ENCODE measurements at places on chromosomes 6 and 20.
A peak's percentile ranks its signal among the peaks of the same experiment; 100 is the strongest.

GRCh38 chr20:47315339-47316056 is 41.0 kb downstream of the ZMYND8 start:
- no peak for DNase-seq

DNA sequence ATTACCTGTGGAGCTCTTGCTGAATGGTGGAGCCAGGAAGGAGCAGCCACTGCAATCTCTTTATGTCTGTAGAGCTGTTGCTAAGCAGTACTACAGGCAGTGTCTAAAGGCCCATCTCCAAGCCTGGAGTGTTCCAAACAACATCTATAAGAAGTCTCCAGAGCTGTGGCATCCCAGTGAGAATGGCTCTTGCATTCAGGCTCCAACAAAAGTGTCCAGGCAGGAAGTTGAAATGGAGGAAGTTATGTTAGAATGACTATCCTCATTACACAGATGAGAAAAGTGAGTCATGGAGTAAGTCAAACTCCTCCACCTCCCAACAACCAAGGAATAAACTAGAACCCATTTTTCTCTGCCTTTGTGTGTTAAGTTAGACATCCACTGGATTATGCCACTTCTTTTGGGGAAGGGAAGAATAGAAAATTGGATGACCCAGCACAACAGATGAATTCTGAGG is 288.5 kb upstream of the STXBP5 start:
- no peak for DNase-seq

DNA sequence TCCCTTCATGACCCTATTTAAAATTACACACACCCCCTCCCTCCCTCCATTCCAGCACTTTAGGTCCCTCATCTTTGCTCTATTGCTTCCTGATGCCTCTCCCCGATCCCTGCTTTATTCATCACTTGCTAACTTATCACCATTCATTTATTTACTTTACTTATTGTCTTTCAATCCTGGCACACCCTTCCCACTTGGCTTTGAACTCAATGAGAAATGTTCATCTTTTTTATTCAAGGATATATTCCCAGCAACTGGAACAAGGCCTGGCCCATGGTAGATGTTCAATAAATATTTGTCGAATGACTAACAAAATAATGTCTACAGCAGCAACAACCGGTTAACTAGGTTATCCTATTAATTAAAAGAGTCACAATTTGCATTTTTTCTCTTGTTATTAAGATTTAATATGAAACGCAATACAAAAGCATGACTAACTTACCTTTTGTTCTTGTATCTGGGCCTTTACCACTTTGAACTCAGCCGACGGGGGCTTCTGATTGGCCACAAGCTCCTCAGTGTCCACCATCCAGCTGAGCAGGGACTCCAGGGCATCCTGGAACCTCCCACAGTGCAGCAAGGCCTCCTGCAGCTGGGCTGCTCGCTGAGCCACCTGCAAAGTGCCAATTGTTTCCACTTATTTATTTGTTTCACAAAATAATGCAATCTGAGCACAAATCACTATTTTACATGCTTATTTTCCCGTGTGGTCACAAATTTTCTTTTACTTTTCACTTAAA is 107.8 kb downstream of the DST start:
- no peak for DNase-seq

DNA sequence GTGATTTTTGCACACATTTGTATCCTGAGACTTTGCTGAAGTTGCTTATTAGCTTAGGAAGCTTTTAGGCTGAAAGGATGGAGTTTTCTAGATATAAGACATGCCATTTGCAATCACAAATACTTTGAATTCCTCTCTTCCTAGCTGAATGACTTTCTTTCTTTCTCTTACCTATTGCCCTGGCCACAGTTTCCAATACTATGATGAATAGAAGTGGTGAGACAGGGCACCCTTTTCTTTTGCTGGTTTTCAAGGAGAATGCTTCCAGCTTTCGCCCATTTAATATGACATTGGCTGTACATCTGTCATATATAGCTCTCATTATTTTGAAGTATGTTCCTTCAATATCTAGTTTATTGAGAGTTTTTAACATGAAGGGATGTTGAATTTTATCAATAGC is 409.6 kb upstream of the EPHA7 start:
- DNase-seq, result no peak

DNA sequence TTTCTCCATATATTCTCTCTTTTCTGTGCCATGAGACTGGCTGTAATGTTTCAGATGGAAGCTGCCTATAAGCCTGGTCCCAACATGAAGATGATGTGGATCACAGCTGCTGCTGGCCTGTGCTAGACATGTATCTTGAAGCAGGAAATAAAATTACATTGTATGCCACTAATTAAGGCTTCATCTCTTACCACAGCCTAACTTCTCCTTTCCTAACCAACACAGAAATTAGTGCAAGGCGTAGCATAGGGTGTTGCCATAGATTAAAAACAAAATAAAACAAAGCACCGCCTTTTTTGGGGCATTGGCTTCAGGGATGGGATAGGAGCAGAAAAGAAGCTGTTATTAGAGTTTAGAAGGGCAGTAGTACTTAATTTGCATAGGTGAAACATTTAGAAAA is 4.7 kb upstream of the SLC17A4 start:
- DNase-seq, result no peak

- no peak for DNase-seq
These were observed 10.6 kb downstream of the CTCFL start for GRCh38 chr20:57514273-57514751.

- DNase-seq, result peak; percentile 4
These were observed 5.6 kb upstream of the BLCAP start for GRCh38 chr20:37533154-37533715.

GRCh38 chr6:80181352-80182081 is 75.0 kb downstream of the BCKDHB start:
- no peak for DNase-seq

GRCh38 chr6:452301-453067 is 60.9 kb downstream of the IRF4 start:
- DNase-seq, result peak; percentile 53

GRCh38 chr20:53707371-53708055 is 113.9 kb upstream of the ZNF217 start:
- DNase-seq, result peak; percentile 68

DNA sequence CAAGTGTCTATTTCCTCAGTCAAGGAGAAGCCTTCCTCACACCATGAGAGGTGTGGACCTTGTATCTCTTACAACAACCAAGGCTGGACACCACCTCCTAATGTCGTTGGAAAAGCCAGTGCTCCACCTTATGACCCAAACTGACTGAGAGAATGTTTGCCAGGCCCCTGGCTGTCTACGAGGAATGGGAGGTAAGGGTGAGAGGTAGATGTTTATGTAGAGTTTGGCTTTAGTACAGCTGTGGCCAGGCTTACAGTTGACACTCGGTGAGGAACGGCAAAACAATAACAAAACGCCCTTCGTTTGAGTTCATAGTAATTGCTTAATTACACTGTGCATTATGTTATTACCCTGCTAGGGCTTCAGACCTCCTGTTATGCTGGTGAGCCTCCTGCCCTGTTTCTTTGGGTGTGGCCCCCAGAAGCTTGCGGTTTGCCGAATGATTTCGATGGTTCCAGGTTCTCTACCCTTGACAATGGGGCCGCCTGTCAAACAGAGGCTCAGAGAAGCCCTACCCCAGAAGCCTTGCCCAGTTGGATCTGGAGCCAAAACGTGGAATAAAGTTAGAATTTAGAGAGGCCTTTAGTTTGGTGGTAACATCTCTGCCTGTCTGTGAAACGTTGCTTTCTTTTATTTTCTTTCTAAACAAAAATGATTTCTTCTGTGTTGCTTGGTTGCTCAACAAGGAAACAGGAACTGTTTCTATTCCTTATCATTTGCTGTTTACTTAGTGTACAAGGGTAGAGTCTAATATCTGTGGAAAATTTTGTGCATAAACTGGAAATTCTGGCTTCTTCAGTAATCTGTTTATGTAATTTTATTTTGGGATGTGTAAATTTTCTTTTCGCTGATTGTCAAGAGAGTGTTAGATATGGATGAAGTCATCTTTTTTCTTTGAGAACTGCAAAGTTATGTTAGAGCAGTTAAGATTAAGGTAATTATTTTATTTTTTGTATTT is 60.4 kb upstream of the FOXQ1 start:
- DNase-seq, result no peak

DNA sequence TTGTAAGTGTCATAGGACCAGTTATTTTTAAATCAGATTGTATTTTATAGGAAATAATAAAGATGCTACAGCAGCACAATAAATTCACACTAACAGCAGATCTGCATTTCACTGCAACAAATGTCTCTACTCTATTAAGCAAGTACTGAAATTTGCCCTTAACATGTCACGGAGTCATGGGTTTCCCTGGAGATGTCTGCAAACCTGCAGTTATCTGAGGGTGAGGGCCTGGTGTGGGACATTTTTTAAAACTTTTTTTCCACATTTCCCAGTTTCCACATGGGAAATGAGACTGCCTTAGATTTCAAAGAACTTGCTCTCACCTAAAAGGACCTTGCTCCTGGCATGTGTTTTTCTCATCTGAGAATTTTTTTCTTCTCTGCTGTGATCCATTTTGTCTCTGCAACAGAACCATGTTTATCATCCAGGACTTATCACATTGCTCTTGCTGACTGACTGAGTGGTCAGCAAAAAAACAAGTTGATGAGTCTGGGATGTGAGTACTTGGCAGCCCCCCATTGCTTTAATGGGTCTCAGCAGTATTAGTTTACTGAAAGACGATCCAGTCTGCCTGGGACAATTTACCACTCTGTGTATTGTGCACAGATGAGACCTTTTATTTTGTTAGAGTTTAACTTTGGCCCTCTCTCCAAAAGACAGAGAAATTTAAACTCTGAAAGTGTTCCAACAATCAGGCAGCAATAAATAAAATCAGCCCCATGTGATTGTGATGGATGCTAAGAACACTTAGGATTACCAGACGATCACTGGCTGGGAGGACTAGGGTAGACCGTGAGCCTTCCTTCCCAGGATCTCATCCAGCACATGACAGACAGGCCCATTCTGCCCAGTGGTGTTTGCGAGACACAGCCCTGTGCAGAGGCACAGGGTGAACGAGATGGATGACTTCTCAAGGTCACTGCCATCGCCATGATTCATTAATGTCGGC is 268.8 kb downstream of the BTBD9 start:
- no peak for DNase-seq

DNA sequence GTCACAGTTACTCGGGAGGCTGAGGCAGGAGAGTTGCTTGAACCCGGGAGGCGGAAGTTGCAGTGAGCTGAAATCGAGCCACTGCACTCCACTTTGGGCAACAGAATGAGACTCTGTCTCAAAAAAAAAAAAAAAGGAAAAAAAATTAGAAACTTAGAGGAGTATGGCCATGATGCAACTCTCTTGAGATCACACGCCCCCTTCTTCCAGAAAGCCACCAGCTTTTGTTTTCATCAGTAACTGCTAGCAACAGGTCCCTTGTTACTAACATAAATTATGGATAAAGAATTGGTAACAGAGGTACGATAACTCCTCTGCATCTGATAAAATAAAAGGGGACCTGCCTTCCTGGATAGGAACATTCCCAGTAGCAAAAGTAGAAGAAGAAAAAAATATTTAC is 308.2 kb downstream of the CD83 start:
- no peak for DNase-seq

DNA sequence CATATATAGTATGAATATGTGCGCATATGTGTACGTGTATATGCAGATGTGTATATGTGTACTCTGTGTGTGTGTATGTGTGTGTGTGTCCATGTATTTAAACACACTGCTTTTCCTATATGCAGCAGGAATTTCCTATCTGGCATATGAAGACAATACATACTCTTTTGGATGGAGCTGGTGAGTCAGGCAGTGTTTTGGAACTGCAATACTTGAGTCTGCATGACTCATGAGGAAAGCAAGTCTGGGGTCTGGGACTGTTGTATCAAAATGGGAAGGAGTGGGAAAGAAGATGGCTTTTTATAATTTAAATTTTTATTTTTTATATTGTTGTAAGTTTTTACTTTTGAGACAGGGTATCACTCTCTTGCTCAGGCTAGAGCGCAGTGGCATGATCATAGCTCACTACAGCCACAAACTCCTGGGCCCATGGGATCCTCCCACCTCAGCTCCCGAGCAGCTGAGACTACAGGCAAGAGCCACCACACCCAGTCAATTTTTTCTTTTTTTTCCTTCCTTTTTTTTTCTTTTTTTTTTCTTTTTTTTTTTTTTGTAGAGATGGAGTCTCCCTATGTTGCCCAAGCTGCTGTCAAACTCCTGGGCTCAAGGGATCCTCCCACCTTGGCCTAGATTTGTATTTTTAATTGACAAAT is 72.2 kb downstream of the ATXN1 start:
- no peak for DNase-seq

DNA sequence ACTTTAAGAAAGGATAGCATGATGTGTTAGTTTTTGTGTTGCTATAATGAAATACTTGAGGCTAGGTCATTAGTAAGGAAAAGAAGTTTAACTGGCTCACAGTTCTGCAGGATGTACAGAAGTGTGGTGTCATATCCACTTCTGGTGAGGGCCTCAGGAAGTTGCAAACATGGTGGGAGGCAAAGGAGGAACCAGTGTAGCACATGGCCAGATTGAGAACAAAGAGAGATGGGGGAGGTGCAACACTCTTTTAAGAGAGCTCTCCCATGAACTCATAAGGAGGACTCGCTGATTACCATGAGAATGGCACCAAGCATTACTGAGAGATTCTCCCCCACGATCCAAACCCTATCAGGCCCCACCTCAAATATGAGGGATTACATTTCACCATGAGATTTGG is 265.4 kb downstream of the RIMS1 start:
- no peak for DNase-seq

GRCh38 chr20:16025084-16025483 is 548.2 kb downstream of the KIF16B start:
- DNase-seq, result no peak

- DNase-seq, result no peak
These were observed 89.9 kb upstream of the SHLD1 start for GRCh38 chr20:5660346-5660745.

GRCh38 chr20:40493549-40493948 is 195.5 kb downstream of the MAFB start:
- no peak for DNase-seq
